ENCODE measurements at places on chromosomes 13 and 19.

DNA sequence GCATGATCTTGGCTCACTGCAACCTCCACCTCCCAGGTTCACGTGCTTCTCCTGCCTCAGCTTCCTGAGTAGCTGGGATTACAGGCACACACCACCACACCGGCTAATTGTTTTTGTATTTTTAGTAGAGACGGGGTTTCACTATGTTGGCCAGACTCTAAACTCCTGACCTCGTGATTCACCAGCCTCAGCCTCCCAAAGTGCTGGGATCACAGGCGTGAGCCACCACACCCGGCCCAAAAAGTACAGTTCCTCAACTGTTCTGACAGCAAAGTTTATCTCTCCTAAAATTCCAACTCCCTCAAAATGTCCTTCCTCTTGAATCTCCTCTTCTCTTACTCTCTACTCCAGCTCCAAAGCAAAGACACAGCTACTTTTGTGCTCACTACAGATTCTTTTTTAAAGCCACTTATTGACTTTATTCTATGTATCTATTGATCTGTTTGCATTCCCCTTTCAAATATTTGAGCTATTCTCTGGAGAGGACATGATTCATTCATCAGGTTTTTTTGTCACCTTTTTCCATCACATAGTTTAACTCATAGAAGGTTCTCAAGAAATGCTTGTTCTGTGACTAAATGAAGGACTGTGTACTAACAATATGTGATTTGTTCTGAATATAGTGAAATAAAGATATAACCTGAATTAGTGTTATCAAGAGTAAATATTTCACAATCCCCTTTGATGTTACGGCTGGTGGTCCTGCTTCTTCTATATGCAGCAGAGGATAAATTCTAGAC lies 142.2 kb downstream of the TBC1D4 start:
- DNase-seq, result no peak

DNA sequence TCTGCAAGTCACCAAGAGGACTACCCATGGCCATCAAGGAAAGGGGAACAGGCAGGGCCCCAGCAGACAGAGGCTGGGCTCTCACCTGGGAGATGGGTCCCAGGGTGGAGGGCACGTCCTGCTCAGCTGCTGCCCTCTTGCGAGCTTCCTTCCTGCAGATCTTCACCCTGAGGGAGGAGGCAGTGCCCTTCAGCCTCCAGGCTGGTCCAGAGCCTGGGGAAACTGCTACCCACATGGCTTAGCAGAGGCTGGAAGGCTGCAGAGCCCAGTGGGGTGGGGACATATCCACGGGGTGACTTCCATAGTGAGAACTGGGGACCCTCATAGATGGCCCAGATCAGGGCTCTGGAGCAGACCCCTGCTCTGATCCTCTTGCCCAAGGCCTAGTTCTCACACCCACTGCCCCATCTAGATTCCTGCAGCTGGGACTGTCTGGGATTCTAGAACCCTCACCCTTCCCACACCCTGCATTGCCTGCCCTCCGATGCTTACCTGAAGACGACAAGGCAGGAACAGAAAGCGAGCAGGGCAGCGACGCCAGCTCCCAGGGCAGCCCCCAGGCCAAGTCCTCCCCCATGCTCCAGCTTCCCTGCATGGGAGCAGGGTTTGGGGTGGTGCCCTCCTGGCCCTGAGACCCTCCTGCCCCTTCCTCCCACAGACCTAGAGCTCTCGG lies 9.0 kb downstream of the SIGLEC11 start:
- no peak for DNase-seq

- DNase-seq, result peak; percentile 96
Measured at GRCh38 chr19:17266975-17267788, at the start of gene BABAM1. TSS of gene BABAM1 (plus strand) at chr19:17267443. CDS start at chr19:17268807, 1,364 bp downstream.

- DNase-seq, result no peak
Measured at GRCh38 chr19:2055931-2056836, 5.1 kb upstream of the MKNK2 start.

GRCh38 chr13:30565658-30566057 lies 52.1 kb upstream of the USPL1 start:
- DNase-seq, result no peak

- no peak for DNase-seq
Measured at GRCh38 chr19:41219924-41220567, 1.0 kb downstream of the AXL start.

- no peak for DNase-seq
Measured at GRCh38 chr13:77048681-77049080, 21.7 kb upstream of the FBXL3 start.

DNA sequence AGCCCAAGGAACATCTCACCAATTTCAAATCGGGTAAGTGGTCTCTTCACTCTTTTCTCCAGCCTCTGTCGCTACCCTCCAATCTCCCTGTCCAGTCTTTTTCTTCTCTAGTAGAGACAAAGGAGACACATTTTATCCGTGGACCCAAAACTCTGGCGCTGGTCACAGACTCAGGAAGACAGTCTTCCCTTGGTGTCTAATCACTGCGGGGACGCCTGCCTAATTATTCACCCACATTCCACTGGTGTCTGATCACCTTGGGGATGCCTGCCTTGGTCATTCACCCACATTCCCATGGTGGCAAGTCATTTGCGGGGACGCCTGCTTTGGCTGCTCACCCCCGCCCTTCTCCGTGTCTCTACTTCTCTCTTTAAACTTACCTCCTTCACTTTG lies 13.8 kb upstream of the OR10H1 start:
- no peak for DNase-seq

GRCh38 chr19:12187625-12188024 lies 24.7 kb downstream of the ZNF136 start:
- no peak for DNase-seq

DNA sequence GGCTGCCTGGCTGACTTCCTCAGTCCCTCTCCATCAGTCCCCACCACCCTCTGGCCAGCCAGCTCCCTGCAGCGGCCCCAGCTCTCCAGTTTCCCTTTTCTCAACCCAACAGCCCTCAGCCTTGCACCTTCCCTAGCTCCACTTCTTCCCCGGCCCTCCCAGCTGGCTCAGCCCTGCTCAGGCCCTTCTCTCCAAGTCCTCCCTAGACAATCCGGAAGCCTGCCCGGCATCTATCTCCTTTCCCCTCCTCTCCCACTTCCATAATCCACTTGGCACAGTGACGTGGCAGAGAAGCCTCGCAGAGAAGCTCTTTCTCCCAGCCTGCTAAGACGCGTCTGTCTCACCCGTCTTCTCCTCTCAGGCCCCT lies 1.1 kb downstream of the UBXN6 start:
- no peak for DNase-seq

DNA sequence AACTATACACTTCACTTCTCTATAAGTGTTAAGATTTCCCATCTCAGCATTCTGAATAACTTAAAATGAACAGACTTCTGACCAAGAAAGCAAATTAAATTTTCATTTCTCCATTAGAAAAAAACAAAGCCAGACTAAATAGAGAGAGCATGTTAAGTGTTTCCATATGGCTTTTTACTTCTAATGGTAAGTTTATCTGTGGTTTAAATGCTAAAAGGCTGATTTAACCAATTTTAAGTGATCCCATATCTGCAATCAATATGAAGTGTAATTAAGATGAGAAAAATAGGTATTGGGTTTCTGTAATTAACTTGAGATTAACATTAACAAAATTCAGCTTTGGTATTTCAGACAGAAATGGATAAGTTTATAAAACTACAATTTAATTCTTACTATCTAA lies 107.8 kb downstream of the ELF1 start:
- no peak for DNase-seq

DNA sequence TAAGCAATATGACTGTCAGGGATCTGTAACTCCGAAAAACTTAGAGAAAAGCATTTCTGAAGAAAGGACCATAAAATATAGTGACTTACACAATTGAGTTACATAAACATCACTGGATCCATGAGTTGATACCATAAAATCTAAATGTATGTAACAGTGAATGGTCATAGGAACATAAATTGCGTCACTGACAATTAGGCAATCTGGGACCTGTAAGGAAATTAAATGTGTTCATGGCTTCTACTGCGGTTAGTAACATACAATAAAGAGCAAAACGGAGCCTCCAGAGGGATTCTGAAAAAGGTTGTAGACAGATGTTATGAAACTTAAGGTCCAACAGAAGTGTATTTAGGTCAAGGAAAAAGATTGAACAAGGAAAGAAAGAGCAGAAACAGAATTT lies 27.1 kb downstream of the POU4F1 start:
- DNase-seq, result no peak
